ENCODE measurements at places on chromosomes 3 and 15.

- no peak for DNase-seq
Observed at GRCh38 chr3:105826778-105827634, 41.8 kb downstream of the CBLB start.

- no peak for DNase-seq
Observed at GRCh38 chr15:69161878-69162213, 1.4 kb downstream of the GLCE start.

DNA sequence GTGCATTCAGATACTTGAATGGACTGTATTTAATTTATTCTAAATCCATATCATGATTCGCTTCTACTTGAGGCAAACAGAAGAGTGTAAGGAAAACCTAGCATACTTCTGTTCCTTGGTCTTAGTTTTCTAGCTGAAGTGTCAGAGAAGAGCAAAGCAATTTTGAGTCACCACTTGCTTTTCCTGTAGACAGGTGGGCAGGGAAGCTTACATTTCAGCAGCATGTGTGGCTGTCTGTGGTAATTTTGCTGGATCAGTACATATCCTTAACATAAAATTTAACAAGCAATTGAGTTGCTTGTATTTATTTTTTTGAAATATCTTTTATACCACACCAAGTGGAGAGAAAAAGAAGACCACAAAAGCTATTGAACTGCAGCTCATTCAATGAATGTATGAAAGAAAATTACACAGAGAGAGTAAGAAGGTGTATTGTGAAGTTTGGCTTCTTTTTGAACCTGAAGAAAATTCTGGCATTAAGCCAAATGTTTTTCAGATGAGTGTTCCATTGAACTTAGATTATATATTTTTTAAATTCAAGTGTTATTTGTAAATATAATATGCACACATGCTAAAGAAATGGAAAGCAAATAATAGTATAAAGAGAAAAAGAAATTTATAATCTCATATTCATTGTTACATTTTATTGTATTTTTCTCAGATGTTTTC lies 747.6 kb downstream of the NAALADL2 start:
- DNase-seq, result no peak

DNA sequence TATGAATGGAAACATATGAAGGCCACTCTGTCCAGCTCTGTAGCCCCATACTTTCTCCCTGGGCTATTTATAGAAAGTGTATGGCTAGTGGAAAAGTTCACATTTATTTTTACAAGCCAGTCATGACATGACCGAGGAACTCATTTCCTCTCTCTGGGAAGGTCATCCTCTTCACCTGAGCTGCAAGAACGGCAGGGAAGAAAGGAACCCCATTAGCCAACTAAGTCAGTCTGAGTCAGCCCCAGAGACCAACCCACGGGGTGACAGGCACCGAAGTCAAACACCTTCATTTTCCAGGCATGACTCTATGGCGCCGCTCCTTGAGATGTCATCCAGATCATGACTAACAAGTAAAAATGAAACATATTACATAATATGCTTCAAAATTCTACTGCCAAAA lies 4.8 kb downstream of the PAQR9 start:
- DNase-seq, result no peak

- DNase-seq, result no peak
Observed at GRCh38 chr15:87369269-87369668, 887.3 kb downstream of the NTRK3 start.

GRCh38 chr15:51842852-51843737 lies 13.6 kb downstream of the TMOD3 start:
- no peak for DNase-seq

DNA sequence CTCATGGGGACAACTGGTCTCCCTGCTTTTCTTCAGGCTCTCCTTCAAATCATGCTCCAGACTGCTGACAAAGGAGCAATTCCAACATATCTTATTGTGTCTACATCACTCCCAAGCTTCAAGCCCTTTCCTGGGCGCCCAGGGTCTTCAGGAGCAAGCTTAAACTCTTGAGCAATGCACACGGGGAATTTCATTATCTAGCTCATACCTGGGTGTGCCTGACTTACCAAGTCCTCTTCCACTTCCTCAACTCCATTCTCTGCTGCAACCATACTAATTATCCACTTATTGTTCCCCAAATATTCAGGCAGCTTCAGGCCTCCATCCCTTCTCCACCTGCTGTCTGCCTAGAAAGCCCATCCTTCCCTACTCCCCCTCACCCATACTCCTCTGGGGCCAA lies 50.6 kb downstream of the B3GNT5 start:
- DNase-seq, result no peak
